ENCODE measurements at places on chromosomes 2 and 18. TPM values are rescaled to one million over a fixed set of nuclear protein-coding genes. Genes with fewer than 3 reads are reported as not detected.

DNA sequence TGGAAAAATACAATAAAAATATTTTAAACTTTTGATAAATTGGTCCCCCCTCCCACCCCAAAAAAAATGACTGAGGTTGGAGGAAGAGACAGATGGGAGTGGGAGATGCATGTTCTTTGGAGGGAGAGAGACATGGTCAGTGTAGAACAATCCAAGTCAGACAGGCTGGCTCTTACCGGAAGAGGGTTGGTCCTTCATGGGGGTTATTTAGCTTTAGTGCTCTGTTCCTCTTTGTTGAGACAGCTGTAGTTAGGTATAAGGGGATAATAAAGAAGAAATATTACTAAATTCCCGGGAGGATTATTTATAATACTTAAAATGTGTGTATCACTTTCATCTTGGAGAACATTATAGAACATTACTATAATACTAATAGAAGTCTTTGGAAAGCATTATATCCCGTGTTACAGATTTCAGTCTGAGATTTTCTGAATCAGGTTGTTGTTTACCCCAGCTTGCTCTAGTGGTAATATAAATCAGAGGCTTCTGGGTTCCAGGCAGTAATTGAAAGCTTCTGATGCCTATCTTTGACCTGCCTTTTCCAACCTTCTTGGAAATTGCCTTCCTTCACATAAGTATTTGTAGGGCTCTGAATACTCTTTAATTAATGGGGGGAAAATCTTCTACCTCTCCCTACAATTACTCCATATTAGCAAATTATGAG, 87.7 kb downstream of the SPTBN1 start:
- DNase-seq, result no peak

GRCh38 chr2:140185076-140185475, 1404.9 kb upstream of the NXPH2 start:
- no peak for DNase-seq

DNA sequence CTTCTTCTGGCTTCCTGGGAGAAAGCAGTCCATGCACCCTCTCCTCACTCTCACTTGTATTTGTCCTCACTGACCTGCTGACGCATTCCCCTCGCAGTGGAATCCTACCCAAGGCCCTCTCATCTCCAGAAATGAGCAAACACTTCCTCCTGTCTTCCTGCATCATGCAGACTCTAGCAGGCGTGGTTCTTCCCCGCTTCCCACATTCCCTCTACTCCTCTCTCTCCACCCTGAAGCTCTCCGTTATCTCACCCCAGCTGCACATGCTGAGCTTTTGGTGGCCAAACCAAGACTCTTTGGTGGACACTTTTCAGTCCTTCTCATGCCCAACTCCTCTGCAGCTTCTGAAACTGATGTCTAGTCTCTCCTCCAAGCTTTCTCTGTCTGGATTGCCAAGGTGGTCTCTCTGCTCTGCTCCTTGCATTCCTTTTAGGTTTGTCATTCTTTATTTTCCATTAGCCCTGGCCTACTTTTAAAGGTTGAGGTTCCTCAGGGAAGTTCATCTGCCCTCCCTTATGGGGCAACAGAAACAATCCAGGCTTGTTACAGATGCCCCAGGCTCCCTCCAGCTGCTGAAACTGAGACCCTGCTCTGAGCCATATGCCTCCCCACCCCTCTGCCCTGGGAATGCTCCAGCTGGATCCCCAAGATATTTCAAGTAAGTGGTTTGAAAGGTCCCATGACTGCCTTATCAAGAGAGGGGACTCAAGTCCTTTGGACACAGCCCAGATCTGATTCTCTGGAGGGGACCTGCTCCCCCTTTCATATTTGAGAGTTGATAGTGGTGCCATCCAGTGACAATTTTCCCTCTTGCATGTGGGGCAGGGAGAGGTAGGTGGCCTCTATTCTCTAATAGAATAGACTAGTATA, 835 bp upstream of the IL18RAP start:
- no peak for DNase-seq

DNA sequence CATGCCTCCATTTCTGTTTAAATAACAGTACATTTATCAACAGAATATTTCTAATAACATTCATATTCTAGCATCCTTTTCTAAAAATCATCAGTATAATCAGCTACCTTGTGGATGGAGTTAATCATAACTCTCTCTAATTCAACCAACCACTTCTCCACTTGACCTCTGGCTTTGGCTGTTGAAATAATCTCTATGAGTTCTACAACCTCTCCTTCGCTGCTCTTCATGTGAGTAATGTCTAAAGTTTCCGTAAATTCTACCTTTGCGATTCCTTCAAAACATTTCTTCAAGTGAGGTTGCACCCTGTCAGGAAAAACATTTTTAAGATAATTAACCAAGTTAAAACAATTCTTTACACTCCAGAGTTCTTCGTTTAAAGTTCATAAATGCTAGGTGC, 134.2 kb downstream of the DNAH7 start:
- no peak for DNase-seq

GRCh38 chr2:127810156-127810618, 784 bp downstream of the WDR33 start:
- DNase-seq, result no peak

DNA sequence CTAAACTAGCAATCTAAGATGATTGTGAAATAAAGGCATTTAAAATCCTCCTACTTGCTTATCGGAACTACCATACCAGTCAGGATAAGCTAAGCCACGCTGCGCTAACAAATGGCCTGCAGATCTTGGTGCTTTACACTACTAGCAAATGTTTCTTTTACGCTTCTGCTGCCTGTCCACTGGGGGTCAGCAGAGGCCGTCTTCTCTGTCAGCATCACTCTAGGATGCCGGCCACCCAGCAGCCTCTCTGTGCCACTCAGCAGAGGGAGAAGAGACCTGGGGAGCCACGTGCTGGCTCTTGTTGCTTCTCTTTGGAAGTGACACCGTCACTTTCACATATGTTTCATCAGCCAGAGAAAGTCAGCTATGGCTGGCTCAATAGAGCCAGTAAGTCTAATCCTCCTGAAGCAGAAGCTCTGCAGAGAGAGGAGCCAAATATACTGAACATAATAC, 36.6 kb downstream of the COPS8 start:
- peak; percentile 52 for DNase-seq

DNA sequence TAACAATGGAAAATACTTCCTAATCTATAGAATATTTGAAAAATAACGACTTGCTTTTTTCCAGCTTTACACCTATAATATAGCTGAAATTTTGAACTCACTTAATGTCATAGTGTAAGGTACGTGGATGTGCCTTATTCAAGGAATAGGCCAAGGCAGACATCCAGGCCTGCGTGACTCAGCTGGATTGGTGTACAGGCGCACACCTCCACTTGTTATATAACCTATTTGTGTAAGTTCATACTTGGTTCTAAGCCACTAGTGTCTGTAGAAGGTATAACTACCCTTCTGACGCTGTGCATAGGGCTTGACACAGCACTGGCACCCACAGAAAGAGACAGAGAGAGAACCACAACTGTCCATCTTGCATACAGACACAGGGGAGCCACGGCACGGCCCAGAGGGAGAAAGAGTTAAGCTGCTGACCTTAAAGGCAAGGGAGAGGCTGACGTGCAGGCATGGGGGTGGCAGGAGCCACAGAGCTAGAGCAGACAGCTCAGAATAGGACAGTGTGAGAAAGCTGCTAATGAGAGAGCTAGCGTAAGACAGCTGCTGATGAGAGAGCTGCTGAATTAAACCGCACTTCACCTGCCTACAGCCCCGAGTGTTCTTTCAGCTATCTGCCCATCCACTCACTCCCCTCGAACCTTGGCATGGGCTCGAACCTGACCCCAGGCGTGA, 16.1 kb downstream of the CCDC178 start:
- DNase-seq, result no peak

DNA sequence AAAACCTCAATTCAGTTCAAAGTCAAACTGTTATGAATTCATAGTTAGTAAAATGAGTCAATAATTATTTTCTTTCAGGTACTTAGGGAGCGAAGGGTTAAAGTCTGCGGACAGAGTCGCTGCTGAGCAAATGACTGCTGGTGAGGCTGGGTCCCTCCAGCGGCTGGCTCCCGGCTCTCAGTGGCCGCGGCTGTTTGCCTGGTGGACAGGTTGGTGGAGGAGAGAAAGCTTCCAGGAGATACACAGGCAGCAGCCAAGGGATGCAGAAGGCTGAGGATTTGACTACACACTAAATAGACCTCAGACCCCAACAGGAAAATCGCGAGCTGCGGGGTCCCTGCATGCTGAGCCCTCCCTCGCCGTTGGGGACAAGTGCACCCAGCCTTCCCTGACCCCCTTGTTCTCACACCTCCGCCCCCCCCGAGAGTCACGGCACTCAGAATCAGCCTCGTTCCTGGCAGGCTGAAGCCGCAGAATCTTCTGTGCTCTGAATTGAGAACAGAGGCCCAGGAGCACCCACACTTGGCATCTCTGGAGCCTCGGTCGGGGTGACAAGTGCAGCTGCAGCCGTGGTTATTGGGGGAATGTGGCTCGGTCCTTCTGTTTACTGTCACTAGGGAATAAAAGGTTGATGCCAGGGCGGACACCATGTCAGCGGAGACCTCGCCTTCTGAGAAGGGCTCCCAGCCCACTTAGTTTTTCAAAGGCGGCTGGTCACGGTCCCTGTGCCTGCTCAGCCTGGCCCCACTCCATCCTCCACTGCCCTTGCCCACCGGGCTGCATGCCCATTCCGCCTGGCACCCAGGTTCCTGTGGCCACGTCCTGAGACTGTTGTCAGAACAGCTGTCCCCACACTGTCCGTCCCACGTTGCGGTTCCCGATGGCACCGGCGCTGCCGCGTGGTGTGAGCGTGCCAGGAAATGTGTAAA, 74.0 kb downstream of the SLC66A2 start:
- no peak for DNase-seq

GRCh38 chr2:14583802-14584201, 48.7 kb upstream of the LRATD1 start:
- no peak for DNase-seq

The POTEF gene
- 8.4 TPM for total RNA-seq

The ZNF532 gene
- 180 TPM for total RNA-seq

The SCYGR4 gene
- not detected for total RNA-seq
